Caudate nucleus (tissue), 63 donors: ENCODE measurements at places on chromosomes 1 and 21.

GRCh38 chr1:206693029-206693428, 8.3 kb downstream of the MAPKAPK2 start:
- peak; percentile 26 for DNase-seq

GRCh38 chr1:193187114-193187513, 701 bp upstream of the B3GALT2 start:
- no peak for DNase-seq

DNA sequence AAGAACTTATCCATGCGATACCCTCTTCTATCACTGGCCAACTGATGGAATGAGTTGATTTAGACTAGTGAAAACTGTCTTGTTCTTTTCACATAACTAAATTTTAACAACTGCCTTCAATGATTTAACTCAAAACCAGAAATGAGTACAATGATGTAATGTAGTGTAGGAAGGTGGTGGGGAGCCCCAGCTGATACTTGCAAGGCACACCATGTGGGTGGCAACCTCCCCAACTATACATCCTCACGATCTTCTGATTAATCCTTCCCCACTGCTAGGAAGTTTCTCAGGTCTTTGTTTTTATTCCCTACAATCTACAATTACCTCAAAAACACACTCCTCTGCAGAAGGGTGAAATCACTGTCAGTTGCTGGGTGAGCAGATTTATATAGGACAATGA, 100.7 kb downstream of the KCTD3 start:
- DNase-seq: peak; percentile 10

GRCh38 chr1:154760469-154760933, 109.6 kb downstream of the KCNN3 start:
- DNase-seq: no peak

DNA sequence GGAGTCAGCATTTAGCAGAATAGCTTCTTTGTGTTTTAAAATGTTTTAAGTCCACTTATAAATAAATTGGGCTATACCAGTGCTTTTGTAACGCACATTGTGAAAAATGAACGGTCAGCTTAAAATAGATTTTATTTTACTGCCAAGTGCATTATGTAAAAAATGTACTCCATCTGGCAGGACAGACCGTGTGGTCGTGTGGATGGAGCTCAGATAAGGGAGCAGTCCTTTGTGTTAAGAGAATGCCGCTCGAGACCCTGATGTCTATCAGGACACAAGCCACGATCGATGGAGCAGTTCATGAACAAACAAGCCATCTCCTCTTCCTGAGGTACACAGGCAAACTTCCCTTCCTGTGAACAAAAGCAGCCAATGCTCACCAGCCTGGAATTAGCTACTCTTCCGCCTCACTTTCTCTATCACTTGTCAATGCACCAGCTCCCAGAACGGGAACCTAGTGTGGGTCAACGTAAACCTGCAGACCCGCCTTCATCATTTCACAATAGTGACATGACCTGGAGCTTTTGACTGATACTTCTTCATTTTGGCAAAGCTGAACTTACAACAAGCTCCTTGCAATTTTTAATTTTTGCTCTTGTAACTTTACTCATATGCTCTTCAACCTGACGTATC, 243.5 kb downstream of the TGFB2 start:
- DNase-seq: no peak

DNA sequence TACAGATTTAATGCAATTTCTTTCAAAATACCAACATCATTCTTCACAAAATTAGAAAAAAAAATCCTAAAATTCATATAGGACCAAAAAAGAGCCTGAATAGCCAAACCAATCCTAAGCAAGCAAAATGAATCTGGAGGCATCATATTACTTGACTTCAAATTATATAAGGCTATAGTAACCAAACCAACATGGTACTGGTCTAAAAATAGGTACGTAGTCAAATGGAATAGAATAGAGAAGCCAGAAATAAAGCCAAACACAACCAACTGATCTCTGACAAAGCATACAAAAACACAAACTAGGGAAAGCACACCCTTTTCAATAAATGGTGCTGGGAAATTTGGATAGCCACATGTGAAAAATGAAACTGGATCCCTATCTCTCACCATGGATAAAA, 112.3 kb upstream of the TSPAN2 start:
- no peak for DNase-seq

- DNase-seq: no peak
Observed at GRCh38 chr1:213623064-213623581, 364.6 kb upstream of the PROX1 start.

- DNase-seq: no peak
Observed at GRCh38 chr1:232837087-232837486, 31.9 kb downstream of the MAP10 start.

DNA sequence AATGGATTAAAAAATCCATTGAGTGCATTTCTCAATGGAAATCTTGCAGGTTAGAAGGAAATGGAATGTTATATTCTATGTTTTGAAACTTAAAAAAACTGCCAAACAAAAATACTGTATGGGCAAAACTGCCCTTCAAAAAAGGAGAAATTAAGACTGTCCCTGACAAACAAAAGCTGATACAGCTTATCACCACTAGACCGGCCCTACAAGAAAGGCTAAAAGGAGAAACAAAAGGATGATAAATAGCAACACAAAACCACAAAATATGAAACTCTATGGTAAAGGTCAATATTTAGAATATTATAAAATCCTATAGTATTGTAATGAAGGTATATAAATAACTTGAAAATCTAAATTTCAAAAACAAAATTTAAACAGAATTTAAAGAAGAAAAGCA, 60.0 kb downstream of the SLC25A24 start:
- DNase-seq: no peak

DNA sequence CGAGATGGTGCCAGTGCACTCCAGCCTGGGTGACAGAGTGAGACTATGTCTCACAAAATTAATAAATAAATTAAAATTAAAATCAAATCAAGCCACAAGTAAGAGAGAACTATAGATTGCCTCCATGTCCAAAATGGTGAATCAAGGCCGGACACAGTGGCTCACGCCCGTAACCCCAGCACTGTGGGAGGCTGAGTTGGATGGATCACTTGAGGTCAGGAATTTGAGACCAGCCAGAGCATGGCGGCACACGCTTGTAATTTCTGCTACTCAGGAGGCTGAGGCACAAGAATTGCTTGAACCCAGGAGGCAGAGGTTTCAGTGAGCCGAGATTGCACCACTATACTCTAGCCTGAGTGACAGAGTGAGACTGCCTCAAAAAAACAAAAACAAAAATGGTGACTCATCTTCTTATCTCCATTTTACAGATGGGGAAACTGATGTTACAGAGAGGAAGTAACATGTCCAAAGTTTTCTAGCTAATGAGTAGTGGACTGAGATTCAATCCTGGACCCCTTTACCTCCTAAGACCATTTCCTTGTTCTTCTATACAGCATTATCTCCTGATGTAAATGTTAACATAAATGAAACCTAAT, 99.0 kb upstream of the HNRNPU start:
- DNase-seq: no peak

DNA sequence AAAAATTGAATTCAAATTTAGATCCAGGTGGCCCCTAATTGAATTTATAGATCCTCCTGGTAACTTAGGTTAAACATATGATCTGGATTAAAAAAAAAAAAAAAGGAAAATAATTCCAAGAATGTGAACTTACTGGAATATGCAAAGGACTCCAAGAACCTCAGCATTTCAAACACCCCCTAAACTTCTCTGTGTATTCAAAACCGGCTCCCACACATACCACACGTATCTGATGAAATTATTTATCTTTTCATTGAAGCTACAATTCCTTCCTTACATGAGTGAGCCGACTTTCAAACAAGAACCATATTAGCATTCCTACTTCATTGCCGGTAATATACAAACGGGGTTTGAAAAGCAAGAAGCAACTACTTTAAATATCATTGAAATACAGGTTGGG, 61.4 kb upstream of the FMN2 start:
- no peak for DNase-seq

GRCh38 chr1:47229031-47229885, 2.8 kb downstream of the TAL1 start:
- DNase-seq: no peak

DNA sequence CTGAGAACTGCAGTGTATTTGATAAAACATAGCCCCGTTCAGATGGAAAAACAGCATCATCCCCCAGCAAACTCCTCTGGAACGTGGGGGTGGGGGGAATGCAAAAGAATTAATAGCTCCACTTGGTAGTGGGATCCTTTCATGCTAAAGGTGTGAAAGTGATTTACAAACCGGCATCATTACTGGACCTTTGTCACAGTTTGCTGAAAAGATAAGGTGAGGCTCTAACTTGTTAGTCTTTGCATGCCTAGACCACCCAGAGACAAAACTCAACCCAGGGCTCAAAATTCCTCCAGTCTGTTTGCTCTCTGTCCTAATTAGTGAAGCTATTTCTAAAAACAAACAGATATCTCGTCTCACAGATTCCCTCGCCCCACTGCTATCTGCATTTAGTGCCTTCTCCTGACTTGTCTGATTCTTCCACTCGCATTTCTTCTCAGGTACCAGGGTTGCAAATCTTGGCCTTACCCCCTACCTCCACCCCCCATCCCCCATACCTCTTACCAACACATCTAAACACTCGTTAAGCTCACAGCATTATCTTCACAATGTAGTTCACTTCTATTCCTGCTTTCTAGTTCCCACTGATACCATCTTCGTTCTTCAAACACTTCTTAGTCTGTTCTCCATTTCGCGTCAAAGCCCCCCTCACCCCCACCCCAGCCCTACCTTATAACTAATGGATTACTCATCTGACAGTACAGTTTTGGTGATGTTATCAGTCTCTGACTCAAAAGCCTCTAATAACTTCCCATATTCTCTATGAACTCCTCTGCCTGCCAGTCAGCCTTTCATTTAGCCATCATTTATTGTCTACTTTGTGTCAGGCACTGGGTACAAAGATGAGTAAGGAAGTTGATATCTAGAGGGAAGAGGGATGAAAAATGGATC, 11.8 kb downstream of the IER5 start:
- no peak for DNase-seq

- no peak for DNase-seq
Observed at GRCh38 chr1:19088717-19089442, 121.2 kb downstream of the UBR4 start.

DNA sequence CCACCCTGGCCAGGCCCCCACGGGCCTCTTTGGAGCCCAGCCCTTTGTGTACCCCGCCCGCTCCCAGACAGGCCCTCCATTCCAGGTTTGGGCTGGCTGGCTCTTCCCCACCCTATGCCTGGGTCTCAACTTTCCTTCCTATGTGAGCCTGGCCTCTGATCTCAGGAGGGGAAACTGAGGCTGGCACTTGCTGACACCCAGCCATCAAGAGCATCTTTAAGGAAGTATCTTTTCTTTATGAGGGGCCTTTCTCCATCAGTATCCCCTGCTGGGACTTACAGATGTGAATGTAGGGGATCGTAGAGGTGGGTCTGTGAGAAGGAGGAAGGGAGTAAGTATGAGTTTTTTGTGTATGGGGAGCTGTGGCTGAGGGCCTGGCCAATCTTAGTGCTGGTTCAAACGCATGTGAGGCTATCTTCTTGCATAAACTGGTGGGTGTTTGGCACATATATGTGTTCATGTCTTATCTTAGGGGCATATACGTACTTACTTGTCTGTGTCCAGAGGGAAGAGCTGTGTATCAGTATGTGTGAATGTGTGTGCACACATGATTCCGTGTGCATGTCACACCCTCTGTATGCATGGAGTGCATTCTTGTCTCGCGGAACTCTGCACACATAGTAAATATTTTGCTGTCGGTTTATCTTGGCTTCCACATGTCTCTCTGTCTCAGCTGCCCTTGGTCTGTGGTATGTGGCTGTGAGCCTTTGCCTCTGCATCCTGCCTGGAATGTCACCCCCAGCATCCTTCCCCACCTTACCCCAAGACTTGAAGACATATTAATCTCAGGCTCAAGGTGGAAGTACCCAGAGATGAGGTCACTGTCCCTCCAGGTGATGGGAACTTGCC, 5.4 kb downstream of the NECTIN4 start:
- DNase-seq: no peak

DNA sequence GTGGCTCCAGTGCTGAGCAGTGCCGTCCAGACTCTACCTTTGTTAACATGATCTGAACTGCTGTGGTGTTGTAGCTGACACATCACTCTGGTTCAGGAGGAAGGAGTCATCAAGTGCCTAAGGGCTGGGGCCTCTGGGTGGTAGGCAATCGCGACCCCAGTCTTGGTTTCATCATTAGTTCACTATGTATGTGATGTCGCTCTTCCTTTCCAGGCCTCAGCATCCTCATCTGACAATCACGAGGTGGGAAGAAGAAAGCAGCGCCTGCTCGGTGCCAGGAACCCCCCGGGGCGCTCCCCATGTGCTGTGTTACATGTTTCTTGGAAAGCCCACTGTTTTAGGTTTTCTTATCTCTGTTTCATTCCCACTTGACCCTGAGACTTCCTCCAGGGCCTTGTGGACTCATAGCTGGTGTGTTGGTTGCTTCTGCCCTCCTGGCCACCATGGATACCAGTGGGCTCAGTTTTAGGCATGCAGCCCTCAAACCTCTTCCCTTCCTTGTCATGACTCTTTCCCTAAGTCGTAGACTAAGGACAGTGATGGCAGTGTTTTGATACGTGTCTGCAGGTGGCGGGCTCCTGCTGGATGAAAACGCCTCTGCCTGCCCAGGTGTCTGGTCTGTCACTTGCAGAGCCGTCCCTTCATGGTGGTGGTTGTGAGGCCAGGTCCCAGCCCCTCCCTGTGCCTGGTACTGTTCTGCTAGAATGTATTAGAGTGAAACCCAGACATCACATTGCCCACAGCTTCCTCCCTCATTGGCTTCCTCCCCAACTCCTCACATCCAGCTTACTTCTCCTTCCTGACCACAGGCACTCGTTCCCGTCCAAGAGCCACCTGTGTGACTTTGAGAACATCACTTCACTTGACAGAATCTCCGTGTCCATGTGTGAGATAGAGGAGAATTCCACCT, 17.2 kb upstream of the FOXO6 start:
- no peak for DNase-seq

- no peak for DNase-seq
Observed at GRCh38 chr21:43306911-43307676, 119.8 kb downstream of the SIK1 start.

GRCh38 chr1:111837393-111837792, 81.7 kb downstream of the DDX20 start:
- DNase-seq: no peak

DNA sequence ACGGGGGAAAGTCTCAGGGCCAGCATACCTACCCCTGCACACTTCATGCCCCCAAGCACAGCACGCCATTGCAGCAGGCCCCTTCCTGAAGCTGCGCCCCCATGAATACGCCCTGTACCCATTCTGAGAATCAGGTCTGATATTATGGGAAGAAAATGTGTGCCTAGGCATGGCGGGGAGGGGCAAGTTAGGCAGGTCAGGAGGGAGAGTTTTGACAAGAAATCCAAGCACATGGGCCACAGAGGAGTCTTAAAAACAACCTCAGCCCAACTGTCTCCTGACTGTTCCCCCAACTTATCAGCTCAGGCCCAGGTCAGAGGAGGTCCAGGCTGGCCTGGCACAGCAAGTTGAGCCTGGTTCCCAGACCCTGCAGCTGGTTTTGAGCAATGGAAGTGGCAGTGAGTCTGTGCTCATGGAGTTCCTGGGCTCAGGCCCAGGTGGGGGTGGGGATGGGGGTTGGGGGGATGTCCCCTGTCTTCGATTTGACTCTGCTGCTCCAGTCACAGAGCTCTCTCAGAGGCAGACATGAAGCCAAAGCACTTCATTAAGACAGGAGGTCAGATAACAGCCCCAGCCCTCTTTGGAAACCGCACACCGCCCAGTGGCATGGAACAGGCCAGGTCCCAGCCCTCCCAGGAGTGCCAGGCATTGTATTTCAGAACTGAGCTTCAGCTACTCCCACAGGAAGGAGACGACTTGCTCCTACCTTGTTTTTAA, 20.6 kb upstream of the BCAR3 start:
- no peak for DNase-seq

GRCh38 chr1:193434319-193434718, 247.9 kb upstream of the B3GALT2 start:
- DNase-seq: no peak

GRCh38 chr1:175701590-175701989, 41.8 kb downstream of the TNR start:
- DNase-seq: no peak
